Right renal cortex interstitium (tissue), 3 donors: ENCODE measurements at places on chromosomes 3 and 15. TPM values are rescaled to one million over a fixed set of nuclear protein-coding genes. Genes with fewer than 3 reads are reported as not detected.
A peak's percentile ranks its signal among the peaks of the same experiment; 100 is the strongest.

DNA sequence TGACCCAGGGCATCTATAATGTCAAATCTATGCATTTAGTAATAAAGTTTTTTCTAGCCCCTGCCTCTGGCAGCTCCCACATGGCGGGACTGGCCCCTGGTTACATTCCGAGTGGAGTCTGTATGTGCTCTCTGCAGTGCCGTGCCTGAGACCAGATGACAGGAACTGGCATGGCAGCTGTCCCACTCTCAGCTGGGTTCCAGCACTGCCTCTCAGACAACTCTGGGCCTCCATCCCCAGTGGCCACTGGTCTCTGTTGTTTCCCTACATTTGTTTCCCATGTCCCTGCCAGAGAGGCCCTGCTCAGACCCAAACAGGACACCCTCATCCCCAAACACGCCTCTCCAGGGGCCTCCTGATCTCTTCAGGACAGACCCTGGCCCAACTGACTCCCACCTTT, 109.3 kb downstream of the OCA2 start:
- no peak for DNase-seq

GRCh38 chr15:86247249-86247955, 167.7 kb downstream of the AGBL1 start:
- DNase-seq: no peak

GRCh38 chr3:64084640-64085039, 61.3 kb upstream of the PSMD6 start:
- DNase-seq: no peak

- no peak for DNase-seq
Observed at GRCh38 chr15:50593761-50594160, 47.3 kb upstream of the USP50 start.

GRCh38 chr3:15812183-15812582, 14.4 kb upstream of the ANKRD28 start:
- no peak for DNase-seq

DNA sequence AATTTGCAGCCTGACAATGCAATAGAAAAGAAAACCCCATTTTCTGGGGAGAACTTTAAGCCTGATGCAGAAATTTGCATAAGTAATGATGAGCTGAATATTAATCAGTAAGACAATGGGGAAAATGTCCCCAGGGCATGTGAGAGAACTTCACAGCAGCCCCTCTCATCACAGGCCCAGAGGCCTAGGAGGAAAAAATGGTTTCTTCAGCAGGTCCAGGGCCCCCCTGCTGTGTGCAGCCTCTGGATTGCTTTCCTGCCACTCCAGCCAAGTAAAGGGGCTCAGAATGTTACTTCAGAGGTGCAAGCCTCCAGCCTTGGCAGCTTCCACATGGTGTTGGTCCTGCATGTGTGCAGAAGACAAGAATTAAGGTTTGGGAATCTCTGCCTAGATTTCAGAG, 900.3 kb upstream of the ROBO1 start:
- DNase-seq: no peak

DNA sequence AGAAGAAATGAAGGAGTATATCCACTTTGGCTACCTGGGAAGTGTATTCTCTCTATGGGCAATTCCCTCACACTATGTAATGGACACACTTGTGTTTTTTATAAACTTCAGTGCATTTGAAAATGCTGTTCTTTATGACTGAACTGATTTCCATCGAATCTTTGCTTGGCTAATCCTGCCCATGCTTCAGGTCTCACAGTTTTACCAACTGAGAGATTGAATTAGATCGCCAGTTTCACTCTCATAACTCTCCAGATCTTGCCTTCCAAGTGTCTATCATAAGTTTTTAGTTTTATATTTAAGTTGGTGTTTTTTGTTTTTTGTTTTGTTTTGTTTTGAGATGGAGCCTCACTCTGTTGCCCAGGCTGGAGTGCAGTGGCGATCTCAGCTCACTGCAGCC, 73.5 kb upstream of the MBNL1 start:
- no peak for DNase-seq

GRCh38 chr15:60044636-60045270, 40.6 kb downstream of the FOXB1 start:
- no peak for DNase-seq

DNA sequence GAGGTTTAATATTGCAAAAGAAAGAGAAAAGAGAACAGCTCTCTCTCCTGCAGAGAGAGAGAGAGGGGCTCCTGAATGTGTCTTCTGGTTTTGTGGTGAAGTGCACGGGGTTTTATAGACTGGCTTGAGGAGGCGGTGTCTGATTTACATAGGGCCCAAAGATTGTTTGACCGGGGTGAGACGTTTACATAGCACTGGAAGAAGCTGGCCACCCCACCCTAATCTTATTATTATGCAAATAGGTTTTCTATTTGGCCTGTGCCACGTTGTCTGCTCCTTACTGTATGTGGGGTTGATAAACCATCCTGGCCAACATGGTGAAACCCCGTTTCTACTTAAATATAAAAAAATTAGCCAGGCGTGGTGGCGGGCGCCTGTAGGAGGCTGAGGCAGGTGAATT, 268.6 kb downstream of the SV2B start:
- no peak for DNase-seq

- no peak for DNase-seq
Observed at GRCh38 chr3:105960381-105960780, 91.6 kb upstream of the CBLB start.

DNA sequence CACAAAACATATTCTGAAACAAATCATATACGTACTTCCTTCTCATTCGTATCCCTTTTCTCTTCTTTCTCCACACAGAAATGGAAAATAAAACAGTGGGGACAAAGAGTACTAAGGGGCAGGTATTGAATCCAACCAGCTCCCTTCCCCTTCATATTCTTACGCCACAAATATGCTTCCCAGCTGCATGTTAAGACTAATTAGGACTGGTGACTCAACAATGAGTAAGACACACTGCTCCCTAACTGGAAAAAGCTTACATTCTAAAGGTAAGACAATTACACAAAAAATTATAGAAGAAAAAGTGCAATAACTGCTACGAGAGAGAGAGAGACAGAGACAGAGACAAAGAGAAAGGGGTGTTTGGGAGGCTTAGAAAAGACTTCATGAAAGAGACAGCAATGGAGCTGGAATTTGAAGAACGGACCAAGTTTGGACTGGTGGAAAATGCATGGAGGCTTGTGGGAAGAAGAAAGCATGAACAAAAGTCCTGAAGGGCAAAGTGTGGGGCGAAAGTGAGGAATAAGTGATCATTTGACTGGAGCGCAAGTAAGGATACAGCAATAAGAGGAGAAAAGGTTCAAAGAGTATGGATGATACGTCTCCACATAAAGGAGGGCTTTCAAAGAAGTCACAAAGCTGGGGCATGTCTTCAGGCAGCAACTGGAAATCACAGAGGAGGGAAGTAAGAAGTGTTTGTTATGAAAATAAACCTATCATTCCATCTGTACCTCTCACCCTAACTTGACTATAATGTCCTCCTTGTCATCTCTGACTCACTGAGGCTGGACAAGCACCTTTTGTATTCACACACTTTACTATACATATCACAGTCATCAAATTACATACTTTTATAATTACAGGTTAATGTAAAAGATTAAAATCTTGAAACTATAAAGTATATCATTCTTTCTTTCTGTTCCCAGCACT, 49.2 kb downstream of the RYK start:
- no peak for DNase-seq

- no peak for DNase-seq
Observed at GRCh38 chr3:102106416-102107097, 257.2 kb downstream of the NFKBIZ start.

- no peak for DNase-seq
Observed at GRCh38 chr15:81357180-81357686, 16.8 kb downstream of the TMC3 start.

GRCh38 chr3:126439968-126440708, 35.6 kb downstream of the ZXDC start:
- no peak for DNase-seq

GRCh38 chr15:100898661-100899462, 19.2 kb downstream of the ALDH1A3 start:
- DNase-seq: no peak

GRCh38 chr3:129182390-129183185, 1.1 kb downstream of the CNBP start:
- no peak for DNase-seq

- no peak for DNase-seq
Observed at GRCh38 chr15:100786139-100786531, 93.5 kb upstream of the ALDH1A3 start.

DNA sequence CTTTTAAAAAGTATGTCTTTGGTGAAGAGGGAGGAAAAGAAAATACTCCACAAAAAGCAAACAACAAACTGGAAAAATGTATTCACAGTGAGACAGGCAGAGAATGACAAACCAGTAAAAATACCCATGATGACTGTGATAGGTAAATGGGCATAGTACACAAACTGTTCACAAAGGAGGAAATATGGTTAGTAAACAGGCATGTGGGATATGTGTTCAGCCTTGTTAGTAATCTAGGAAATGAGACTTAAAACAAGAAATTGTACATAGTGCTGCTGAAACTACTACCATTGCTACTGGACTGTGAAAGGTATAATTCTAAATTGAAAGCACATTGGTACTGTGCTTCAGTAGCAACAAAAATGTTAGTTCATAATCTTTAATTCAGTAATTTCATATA, 50.1 kb downstream of the UBE2E2 start:
- no peak for DNase-seq

GRCh38 chr3:147410116-147410525, 956 bp downstream of the ZIC1 start:
- DNase-seq: no peak

DNA sequence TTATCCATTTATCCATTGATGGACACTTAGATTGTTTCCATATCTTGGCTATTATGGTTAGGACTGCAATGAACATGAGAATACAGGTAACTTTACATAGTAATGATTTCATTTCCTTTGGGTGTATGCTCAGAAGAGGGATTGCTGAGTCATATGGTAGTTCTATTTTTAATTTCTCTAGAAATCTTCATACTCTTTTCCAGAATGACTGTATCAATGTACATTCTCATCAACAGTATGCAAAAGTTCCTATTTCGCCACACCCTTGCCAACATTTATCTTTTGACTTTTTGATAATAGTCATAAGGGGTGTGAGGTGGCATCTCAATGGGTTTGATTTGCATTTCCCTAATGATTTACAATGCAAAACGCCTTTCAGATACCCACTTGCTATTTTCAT, 6.2 kb upstream of the NIPA1 start:
- DNase-seq: no peak

DNA sequence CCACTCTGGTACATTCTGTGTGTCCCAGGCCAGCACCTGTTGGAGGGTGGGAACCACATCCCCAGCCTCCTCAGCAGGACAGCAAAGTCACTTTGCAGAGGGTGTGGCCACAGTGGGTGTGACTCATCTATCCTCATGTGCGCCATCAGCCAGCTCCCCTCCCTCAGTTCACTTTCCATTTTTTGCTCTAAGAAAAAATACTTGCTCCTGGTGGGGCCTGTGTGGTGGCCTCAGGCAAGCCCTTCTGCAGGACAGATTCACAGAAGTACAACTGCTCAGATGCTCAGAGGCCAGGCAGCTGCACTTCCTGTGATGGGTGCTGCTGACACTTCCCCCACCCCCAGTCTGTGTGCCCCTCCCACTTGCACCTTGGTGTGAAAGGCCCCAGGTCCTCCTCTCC, 78.3 kb upstream of the ALDH1L1 start:
- no peak for DNase-seq

DNA sequence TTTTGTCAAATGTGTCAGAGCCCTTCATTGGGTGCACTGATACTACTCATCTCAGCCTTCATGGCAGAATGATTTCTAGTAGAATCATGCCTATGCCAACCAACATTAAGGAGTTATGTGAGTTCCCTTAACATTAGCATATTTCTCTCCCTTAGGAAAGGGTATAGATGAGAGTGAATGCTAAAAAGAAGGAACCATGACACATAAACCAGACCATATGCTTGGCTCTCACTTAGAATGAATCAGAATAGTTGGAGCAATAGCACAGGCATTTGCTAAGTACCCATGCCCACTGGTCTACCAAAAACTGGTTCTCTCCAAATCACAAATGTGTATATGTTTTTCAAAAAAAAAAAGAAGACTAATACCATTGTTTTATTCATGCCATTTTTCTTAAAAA, 51.1 kb downstream of the STRIT1 start:
- DNase-seq: no peak

GRCh38 chr3:161568671-161569070, 72.1 kb downstream of the OTOL1 start:
- DNase-seq: no peak

DNA sequence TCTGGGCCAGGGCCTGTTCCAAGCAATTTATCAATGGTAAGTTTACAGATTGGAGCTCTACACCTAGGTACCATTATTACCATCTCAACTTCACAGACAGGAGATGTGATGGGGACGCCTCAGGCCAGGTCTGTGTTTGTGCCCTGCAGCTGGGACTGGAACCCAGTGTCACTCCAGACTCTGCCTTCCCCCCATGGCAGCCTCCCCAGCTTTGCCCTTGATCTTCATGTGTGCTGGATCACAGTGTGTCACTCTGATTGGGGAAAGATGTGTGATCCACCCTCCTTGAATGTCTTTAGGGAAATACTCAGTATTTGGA, 59.6 kb downstream of the MGLL start:
- DNase-seq: no peak

GRCh38 chr3:17552351-17552750, 190.1 kb downstream of the TBC1D5 start:
- no peak for DNase-seq

- no peak for DNase-seq
Observed at GRCh38 chr3:105836533-105836932, 32.3 kb downstream of the CBLB start.

- DNase-seq: no peak
Observed at GRCh38 chr15:22887157-22887951, 48.9 kb downstream of the NIPA2 start.

GRCh38 chr3:142209655-142210054, 15.7 kb downstream of the GK5 start:
- no peak for DNase-seq

GRCh38 chr15:76147906-76148570, 88.3 kb downstream of the TMEM266 start:
- no peak for DNase-seq

GRCh38 chr3:39447637-39448483, 19.6 kb upstream of the MOBP start:
- DNase-seq: peak; percentile 85

GRCh38 chr3:44478055-44478468, 592 bp upstream of the ZNF445 start:
- no peak for DNase-seq

HIGD2B gene
- not detected for polyA plus RNA-seq

ERICH6 gene
- 1.2 TPM for polyA plus RNA-seq

SAMMSON gene
- polyA plus RNA-seq: 0.10 TPM

MNS1 gene
- polyA plus RNA-seq: 30.0 TPM

CCR4 gene
- polyA plus RNA-seq: 0.18 TPM

ADIPOQ gene
- polyA plus RNA-seq: 0.04 TPM

CPLX3 gene
- polyA plus RNA-seq: not detected

SLC15A2 gene
- polyA plus RNA-seq: 9.0 TPM

CATSPER2 gene
- 1.5 TPM for polyA plus RNA-seq

SEMA6D gene
- 31.9 TPM for polyA plus RNA-seq

ESYT3 gene
- 1.2 TPM for polyA plus RNA-seq

SMCO1 gene
- polyA plus RNA-seq: not detected

LEKR1 gene
- polyA plus RNA-seq: 2.5 TPM

NR1I2 gene
- 0.54 TPM for polyA plus RNA-seq

NAALADL2 gene
- polyA plus RNA-seq: 18.2 TPM

GJD2 gene
- polyA plus RNA-seq: not detected

PLSCR5 gene
- polyA plus RNA-seq: not detected
